ENCODE measurements at places on chromosomes 3 and 15.

GRCh38 chr3:37519236-37519635 is 342.4 kb upstream of the CTDSPL start:
- no peak for DNase-seq

DNA sequence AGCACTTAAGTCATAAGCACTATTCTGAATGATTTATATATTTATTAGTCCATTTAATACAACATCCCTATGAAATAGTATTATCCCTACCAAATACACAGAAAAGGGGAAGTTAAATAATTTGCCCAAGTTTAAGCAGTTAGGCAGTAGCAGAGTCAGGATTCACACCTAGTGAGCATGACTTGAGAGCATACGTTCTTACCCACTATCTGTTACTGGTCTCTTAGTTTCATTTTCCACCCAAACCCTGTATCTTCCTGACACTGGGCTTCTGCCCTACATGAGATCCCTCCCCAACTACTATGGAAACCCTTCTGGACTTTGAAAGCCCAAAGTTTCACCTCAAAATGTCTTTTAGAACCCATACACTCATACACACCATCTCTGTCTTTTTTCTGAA is 4.4 kb upstream of the ATOSA start:
- DNase-seq = peak; percentile 83

DNA sequence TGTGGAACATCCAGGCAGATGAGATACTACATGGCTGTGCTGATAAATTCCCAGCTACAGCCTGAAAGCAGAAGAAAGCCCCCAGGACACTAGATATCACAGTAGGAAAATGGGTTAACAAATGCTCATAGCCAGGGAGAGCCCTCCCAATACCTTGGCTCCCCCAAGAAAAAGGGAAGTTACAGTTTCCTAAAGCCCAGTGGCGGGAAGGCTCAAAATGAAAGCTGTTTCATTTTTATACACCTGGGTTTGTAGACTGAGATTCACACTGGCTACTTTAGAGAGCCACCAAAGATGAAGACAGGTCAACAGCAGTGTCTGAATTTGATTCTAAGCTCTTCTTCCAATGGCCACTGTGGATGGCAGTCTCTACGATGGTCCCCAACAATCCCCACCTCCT is 55.0 kb upstream of the TOPAZ1 start:
- no peak for DNase-seq

DNA sequence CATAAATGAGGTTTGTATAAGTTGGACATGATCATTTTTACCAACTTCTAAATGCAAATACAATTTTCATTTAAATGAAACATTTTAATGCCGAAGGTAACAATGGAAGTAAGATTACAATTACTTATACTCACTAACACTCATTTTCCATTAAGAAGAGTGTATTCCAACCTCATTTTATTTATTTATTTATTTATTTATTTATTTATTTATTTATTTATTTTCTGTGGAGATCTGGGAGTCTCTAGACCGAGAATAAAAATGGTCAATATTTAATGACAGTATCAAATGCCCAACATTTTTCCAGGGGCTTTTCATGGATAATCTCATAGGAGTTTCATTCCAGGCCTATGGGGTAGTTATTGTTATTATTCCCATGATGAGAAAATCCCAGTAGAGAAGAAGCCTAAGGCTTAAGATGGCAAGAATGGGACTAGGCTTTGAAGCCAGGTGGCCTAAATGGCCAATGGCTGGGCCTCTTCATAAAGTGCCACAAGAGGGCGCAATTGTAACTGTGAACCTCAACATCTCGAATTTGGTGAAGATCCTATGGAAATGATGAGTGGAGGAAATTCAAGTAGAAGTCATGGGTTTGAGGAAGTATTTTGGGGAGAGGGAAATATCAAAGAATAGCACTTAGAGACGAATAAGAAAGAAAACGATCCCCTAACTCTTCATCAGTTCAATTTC is 21.3 kb downstream of the VGLL3 start:
- peak; percentile 84 for DNase-seq

DNA sequence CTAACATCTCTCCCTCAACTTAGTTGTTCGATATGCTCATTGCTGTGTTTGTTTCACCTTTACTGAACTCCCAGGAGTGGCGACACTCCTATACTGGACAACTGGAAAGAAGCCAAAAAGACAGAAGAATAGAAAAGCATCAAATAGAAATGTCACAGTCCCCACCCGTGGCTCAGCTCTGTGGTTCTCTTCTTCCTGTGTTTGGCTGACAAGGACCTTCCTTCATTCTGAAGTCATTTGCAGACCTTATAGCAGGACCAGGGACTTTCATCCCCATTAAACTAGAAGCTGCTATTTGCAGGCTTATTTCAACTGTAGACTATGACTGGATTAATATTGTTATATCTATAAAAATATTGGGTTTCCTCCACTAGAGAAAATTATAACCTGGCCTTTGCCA is 125.9 kb downstream of the NECTIN3 start:
- no peak for DNase-seq

DNA sequence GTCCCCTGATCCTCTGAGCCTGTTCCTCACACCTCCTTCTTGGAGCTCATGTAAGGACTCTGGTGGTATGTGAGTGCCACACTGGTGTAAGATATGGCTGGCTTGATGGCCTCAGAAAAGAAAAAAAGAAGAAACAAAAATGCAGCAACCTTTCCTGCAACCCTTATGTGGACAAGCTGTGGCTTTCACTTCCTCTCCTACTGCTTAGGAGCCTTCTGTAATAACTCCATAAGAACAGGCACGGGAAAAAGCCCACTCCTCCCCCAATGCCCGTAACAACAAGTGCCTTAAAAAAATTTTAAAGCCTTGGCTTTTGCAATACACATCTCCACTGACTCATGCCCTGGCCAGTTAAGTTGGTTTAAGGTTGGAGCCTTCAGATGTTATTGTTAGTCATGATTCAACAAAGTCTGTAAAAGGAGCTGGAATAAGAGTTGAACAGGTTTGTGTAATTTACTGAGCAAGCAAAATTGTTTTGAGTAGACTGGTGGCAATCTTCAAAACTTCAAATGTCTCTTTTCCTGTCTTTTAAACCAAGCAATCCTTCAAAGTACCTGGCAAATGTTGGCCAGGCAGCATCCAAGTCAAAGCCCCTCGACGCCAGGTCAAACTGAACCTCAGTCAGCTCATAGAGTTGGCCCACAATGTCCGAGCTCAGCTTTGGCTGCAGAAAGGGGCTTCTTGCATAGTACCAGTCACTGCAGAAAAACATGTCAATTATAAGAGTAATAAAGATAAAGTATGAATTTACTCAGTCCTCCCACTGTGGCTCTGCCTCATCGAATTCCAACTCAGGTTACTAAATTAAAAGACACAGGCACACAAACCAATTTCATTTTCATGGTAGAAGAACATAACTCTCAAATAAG is 22.9 kb downstream of the FYCO1 start:
- no peak for DNase-seq

- peak; percentile 60 for DNase-seq
Measured at GRCh38 chr15:85318048-85318731, 62.2 kb upstream of the AKAP13 start.

GRCh38 chr3:127714125-127714571 is 41.4 kb downstream of the ABTB1 start:
- DNase-seq = no peak

DNA sequence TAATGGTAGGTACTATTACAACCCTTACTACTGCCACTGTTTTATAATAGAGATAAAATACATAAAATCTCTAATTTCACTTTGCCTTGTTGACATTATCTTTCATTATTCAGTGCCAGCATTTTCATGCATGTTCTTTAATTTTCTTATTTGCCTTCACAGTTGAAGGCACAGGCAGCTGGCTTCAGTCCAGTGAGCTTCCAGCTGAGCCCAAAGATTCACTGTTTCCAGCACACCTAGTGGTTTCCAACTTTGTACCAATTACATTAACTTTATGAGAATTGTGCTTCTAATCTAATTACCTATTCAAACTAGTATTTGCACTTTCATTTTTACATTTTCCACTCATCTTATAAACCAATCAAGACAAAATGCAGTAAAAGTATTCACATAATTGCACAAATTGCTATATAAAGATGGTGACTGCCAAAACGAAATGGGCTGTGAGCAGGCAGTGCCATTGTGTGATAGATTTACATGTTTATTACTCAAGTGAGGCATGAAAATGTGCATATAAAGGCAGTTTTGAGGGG is 228.3 kb downstream of the MFSD1 start:
- DNase-seq = no peak

DNA sequence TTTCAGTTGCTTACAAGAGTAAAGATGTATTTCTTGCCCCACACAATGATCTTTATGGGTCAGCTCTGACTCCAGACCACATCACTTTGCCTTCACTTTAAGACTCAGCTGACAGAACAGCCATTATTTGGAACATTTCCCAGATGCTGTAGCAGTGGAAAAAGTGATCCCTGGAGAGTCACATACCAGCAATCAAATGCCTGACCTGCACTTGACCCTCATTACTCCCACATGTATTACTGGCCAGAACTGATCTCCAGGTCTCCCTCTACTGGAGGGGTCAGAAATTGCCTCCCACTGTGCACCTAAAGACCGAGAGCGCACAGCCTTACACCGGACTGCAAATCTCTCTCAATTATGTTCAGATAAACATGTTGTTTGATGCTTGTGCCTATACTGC is 88.6 kb upstream of the ZNF385D start:
- peak; percentile 51 for DNase-seq

- DNase-seq = peak; percentile 99
Measured at GRCh38 chr15:43776101-43776717, 557 bp downstream of the ELL3 start.

GRCh38 chr3:47578691-47579632 is at the start of gene CSPG5:
Gene CSPG5, minus strand, starts transcription at chr3:47578865. Its CDS starts 172 bp downstream, at chr3:47578693.
- DNase-seq = no peak

DNA sequence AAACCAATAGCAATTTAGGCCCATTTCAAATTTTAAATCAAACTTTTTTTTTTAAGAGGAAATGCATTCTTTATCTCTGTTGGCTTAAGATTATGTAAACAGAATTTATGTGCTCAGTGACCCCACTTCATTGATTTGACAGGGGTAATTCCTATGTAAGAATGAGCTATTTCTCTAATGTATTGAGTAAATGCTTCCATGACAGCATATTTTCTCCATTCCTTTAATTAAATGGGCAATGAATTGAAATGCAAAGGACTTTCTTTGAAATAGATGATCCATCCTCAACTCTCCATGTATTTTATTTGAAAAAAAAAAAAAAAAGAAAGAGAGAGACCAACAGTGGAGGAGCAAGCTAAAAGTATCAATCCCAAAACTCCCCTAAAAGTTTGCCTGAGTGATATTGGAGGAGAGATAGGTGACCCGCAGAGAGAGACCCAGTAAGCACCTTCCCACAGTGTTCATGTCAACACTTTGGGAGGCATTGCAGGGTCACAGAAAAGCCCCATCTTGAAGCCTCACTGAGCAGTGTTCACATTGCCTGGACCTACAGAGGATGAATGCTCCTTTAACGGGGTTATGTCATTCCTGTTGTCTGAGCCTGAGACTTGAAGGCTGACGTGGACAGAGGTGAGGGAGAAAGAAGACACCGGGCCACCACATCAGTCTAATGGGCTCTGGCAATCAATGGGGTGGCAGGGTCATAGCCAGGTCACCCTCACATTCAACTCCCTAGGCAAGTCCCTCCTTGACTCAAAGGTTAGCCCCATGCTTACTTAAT is 176.0 kb downstream of the SHOX2 start:
- DNase-seq = no peak

DNA sequence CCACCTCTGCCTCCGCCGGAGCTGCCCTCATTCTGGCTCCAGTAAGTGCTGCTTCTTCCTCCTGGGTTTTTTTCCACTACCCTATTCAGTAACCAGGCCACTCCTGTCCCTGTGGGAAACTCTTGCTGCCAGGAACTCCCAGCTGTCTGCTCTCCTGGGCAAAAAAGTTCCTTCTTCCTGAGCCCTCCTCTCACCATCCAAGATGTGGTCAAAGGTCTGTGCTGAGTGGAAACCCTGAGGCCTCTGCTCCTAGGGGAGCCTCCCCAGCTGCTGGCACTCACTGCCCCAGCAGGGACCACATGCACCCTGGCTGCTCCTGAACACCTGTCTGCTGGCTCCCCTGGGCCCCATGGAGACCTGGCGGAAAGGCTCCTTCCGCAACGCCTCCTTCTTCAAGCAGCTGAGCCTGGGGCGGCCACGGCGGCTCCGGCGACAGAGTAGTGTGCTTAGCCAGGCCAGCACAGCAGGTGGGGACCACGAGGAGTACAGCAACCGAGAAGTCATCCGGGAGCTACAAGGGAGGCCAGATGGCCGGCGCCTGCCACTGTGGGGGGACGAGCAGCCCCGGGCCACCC is 454 bp downstream of the C15orf62 start:
- DNase-seq = peak; percentile 91

DNA sequence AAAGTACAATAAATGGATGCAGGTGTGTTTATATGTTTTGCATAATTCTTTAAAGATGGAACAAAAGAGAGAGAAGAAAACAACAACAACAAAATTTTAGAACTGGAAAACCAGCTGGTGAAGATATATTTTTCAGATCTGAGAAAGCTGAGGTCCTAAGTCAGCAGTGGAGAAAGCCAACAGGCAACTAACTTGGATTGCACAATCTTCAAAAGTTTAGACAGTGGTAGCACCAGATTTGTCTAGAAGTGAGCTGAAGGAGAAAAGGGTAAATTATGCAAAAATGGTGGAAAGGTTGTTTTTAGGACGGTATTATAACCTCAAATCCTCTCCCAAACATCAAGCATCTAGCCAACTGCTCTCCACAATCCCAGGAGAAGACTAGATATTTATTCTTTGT is 17.0 kb downstream of the FGF12 start:
- DNase-seq = no peak

DNA sequence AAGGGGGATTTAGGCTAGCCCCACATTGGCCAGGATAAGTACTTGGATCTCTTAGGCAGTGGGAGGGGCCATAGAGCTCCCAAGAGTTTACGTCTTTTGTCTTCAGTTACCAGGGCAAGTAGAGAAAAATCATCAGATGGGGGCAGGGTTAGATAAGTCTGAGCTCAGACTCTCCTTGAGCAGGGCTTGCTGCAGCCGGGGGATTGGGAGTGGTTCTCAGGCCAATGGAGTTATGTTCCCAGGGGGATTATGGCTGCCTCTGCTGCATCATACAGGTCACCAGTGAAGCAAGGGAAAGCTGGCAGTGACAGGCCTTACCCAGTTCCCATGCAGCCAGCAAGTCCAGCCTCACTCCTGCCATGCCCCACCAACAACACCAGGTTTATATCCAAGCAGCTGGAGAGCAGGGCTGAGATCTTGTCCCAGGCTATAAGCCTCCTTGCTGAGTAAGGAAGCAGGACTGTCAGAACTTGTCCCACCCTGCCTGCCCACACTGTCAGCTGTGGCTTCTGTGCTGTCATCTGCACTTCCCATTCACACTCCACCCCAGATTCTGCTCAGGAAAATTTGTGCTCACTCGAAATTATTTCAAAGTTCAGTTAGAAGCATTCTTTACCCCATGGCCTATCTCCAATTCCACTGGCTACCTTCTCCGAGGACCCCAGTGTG is 215.3 kb downstream of the FAM43A start:
- DNase-seq = no peak

DNA sequence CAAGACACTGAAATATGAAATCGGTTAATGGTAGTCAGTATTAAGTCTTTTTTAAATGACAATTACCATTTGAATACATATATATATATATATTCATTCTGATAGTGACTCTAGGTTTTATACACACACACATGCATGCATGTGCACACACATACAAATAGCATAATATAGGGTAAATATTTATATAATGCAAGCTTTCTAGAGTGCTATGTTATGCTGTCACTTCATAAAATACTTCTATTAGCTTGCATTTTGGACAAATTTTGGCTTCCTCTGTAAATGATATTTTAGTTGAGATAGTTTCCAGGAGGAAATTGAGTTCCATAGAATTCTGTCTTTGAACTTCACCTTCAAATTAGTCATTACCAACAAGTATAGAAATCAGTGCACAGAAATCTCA is 89.9 kb upstream of the EPHA3 start:
- DNase-seq = no peak

GRCh38 chr3:86914670-86915069 is 76.3 kb downstream of the VGLL3 start:
- no peak for DNase-seq
